ENCODE measurements at places on chromosomes 6 and 20.

DNA sequence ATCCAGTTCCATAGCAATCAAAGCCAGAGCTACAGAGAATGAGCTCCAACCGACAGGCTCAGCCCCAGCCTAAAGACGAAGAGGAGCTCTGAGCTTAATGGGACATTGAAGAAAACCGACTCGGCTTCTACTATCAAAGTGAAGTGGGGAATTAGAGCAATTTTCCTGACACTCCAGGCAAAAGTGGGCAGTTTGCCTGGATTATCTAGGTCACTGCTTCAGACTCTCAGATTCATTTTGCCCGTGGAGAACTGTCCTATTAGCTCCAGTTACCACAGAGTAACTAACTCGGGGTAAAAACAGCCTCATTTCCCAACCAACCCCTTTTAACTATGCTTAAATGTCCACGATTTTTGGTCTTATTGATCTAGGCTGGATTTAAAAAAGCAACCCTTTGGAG, 592.1 kb upstream of the NRSN1 start:
- DNase-seq = no peak

- DNase-seq = no peak
These were observed 77.6 kb downstream of the WASF1 start for GRCh38 chr6:110101885-110102284.

DNA sequence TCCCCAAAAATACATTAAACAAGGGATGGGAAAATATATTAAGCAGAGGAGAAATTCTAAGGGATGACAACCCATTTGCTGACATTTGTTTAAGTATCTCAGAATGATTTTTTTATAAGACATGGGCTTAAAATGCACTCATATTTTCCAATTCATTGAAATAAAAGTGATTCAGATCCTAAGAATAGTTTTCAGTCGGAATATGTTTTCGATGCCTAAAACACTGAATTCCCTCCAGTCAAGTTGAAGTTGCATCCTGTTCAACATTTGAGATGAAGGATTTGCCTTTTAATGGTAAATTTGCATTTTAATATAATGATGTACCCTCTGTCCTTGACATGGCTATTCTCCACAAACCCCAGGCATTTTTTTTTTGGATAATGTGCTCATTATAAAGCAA, 79.3 kb downstream of the PTCHD4 start:
- DNase-seq = no peak

DNA sequence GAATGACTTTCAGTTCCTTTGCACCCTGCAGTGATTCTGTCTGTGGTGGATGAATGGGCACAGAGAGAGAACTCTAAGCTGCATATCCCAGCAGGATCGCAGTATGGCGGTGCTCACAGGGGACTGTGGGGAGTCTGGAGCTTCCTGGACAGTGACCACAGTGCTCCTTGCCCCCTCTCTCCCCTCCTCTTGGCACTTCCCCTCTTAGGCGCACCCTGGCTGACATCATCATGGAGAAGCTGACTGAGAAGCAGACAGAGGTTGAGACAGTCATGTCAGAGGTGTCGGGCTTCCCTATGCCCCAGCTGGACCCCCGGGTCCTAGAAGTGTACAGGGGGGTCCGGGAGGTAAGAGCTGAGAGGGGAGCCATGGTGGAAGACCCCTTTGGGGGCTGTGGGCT, 8.6 kb downstream of the BYSL start:
- DNase-seq = no peak

GRCh38 chr20:2871661-2872458, 1.4 kb upstream of the PTPRA start:
- no peak for DNase-seq

- DNase-seq = no peak
These were observed 70.1 kb upstream of the CNKSR3 start for GRCh38 chr6:154580397-154581135.

DNA sequence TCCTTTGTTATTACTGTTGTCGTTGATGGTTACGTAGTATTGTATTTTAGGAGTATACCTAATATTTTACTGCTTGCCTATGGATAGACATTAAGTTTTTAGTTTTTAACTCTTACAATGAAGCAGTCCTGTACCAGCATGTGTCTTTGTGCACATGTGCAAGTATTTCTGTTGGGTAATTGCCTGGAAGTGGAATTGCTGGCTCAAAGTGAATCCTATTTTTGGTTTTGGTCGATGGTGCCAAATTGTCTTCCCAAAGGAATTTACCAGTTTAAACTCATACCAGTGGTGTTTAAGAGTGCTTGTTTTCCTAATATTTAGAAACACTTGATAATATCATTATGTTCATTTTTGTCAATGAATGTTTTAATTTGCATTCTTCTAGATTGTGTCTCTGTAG, 75.5 kb downstream of the ANKS1A start:
- no peak for DNase-seq

DNA sequence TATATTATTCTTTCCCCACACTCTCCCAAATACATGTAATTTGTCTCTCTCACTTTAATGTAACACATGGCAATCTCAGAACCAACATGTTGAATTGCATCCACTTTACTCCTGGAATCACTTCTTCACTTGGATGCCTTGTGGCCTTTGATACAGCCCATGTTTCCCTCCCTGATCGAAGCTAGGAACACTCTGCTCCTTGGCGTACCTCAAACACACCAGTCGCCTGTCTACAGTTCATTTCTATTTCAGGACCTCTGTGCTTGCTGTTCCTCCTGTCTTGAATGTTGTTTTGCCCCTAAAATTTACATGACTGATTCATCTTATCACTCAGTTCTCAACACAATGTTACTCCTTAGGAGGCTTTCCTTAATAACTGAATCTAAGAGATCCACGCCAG, 102.3 kb upstream of the VSTM2L start:
- DNase-seq = no peak

DNA sequence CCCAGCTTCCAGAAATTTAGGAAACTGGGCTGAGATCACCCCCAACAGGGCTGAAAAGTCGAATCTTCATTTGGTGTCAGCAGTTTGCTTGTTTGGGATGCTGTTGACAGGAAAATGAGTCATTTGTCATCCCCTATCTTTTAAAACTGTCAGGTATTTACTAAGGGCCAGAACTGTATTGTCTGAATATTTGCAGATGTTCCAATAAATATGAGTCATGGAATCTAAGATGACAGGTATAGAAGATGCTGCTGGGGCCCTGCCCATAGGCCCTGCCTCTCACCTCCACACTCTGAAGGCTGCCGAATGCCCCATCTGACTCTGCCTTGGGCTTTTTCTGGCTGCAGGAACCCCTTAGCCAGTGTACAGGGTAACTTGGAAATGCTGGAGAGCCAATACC, 3.9 kb downstream of the ETV7 start:
- no peak for DNase-seq

DNA sequence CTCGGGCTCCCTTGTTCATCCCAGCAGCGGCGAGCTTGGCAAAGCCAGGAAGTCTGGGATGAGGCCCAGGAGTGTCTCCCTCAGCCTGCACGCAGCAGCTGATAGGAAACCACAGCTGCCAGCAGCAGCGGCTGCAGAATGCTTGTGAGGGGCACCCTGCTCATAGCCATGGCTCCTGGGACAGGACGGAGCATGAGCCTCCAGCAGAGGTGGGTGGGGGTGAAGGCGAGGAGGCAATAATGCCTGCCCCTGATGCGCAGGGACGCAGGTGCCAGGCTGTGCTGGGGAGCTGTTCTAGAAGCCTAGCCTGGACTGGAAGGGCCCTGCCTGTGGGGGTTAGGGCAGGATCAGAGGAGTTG, 157.9 kb downstream of the CD83 start:
- DNase-seq = no peak

- DNase-seq = no peak
These were observed 197.7 kb downstream of the SMOC2 start for GRCh38 chr6:168638468-168639271.

DNA sequence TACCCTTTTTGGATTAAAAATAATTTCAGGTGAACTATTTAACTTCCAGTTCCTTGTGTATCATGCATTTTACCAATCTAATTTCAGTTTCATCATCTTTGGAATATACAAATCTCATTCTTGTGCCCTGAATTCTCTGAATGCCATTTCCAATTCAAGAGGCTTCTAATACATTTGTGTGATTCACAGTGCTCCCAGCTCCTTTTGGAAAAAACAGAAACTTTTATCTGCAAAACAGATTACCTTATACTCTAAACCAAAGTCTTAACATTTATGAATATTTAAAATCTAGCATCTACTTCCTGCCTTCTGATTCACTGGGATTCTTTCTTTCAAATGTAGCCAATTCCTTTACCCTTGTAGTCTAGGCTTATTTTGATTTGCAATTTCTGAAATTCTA, 11.1 kb upstream of the PEX7 start:
- no peak for DNase-seq

- DNase-seq = no peak
These were observed 1304.6 kb downstream of the EPHA7 start for GRCh38 chr6:92114797-92115196.

DNA sequence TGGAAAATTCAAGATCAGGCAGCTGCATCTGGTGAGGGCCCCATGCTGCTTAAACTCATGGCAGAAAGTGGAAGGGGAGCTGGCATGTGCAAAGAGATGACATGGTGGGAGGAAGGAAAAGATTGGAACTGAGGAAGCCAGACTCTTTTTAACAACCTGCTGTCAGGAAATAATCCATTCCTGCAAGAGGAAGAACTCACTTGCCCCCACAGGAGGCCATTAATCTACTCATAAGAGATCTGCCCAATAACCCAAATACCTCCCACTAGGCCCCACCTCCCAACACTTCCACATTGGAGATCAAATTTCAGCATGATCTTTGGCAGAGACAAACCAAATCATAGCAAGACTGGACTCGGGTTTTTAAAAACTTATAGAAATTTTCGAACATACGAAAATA, 200.5 kb upstream of the KCNQ5 start:
- no peak for DNase-seq

- no peak for DNase-seq
These were observed 135.6 kb downstream of the TFAP2C start for GRCh38 chr20:56764671-56765070.

- no peak for DNase-seq
These were observed 389.4 kb downstream of the RNGTT start for GRCh38 chr6:88574031-88574430.

DNA sequence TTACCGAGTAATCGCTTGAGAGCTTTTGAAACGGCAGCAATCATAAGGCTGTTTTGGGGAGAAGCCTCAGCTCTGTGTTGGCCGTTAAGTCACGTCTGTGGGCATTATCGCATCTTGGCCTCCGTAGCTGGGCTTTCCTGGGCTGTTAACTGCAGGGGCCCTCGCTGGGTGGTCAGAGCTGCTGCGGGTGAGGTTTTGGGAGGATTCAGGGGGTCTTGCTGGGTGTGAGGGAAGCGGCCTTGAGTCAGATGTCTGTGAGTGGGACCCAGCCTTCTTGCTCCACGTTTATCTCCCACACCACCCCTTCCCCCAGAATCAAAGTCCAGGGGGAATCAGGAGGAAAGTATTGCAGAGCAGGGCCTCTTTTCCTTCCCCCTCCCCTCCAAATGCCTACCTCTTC, 3.2 kb upstream of the APCDD1L start:
- DNase-seq = no peak

GRCh38 chr20:48724891-48725554, 102.8 kb downstream of the PREX1 start:
- DNase-seq = no peak

DNA sequence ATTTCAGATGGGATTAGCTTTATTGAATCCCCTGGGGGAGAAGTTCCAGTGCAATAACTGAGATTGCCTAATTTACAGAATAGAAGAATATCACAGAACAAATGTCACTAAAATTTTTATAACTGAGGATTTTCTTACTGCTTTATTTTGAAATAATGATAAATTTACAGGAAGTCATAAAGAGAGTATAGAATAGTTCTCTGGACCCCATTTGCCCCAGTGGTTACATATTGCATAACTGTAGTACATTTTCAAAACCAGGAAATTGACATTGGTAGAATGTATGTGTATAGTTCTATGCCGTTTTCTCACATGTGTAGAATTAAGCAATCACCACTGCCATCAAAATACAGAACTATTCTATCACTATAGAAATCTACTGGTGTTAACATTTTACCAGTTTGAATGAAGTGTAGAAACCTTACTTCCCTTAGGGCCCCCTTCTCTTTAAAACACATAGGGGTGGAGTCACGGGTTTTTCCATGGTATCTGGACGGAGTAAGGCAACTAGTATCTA, 18.3 kb downstream of the KIF6 start:
- no peak for DNase-seq

DNA sequence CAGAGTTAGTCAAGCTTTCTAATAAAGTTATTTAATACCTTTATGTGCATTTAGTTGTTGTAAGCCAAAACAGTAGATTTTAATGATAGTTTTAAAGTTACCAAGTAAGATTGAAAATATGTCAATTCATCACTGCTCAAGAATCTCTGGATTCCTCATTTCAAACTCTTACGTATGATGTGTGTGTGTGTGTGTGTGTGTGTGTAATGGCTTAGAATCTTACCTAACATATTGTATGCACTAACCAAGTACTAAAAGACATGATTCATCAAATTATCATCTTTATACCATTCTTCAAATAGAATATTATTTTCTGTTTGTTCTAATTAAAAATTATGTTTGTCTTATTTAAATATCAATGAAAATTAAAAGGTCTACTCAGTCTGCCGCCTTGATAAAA, 41.5 kb upstream of the ZNF337 start:
- DNase-seq = no peak

GRCh38 chr20:58109126-58109880, 119.2 kb downstream of the ANKRD60 start:
- no peak for DNase-seq

GRCh38 chr20:61753316-61753942, 312.3 kb downstream of the TAF4 start:
- DNase-seq = no peak

GRCh38 chr6:73932866-73933265, 236.9 kb downstream of the CD109 start:
- DNase-seq = no peak

DNA sequence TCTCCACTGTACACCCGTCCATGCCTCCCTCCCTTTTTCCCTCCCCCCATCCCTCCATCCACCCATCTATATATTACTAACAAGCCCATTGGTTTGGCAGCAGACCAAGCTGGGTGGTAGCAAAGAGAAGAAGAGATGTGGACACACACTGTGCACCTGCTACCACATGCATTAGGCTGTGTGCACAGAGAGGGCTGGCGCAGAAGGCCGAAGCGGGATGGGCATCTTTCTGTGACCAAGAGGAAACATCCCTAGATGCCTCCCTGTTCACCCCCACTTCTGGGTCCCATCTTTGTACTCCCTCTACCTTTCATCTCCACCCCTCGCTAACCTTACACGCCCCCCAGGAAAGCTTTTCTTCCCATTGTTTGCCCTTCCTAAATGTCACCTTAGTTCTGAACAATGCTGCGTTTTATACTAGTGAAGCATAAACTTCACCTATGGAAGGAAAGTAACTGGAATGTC, 64.9 kb upstream of the AFDN start:
- DNase-seq = no peak

- DNase-seq = no peak
These were observed 111.2 kb downstream of the NFATC2 start for GRCh38 chr20:51431321-51431720.

DNA sequence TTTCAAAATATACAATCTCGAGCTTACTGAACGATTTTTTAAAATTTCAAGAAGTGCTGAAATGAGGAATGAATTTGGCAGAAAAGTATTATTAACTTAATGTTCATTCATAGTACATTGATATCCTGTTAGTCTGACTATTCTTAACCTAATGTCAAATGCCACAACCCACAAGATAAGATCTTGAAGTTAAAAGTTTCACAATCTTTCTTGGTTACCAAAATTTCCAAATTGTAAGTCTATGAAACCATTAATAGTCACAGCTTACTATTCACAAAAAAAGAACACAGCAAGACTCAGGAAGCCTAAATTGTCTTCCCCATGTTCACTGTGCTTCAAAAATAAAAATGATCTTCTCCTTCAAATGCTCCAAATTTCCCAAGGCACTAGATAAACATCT, 71.3 kb downstream of the HACE1 start:
- no peak for DNase-seq
